ENCODE measurements at places on chromosomes 2 and 18.

DNA sequence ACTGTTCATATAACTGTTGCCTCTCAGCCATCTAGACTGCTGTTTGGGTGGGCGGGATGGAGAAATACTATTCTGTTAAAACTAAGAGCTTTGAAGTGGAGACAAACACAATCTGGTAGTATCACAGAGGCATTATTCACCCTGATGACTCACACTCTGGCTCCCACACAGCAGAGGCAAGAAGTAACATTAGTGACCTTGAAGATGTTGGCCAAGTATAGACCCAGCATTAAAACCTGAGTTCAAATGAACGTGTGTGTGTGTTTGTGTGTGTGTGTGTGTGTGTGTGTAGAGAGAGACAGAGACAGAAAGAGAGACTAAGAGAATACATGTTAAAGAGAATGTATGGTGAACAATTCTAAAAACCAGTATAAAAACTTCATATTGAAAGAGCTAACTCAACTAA is 22.5 kb upstream of the ACVR1 start:
- DNase-seq = peak; percentile 47

GRCh38 chr2:215951558-215951957 is 61.8 kb downstream of the MREG start:
- DNase-seq = no peak

DNA sequence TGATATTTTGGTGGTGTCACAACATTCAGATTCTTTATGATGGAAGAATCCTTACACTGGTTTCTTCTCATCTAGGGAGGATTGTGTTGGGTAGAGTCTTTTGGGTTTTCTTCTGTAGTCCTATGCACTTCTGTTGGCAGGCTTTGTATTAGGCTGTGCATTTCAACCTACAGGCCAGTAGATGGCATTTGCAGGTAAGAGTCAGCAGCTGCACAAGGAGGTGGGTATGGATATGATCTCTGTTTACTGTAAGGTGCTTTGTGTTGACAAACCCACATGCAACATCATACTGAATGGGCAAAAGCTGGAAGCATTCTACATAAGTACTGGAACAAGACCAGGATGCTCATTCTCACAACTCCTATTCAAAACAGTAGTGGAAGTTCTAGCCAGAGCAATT is 656.8 kb downstream of the METTL4 start:
- DNase-seq = no peak

DNA sequence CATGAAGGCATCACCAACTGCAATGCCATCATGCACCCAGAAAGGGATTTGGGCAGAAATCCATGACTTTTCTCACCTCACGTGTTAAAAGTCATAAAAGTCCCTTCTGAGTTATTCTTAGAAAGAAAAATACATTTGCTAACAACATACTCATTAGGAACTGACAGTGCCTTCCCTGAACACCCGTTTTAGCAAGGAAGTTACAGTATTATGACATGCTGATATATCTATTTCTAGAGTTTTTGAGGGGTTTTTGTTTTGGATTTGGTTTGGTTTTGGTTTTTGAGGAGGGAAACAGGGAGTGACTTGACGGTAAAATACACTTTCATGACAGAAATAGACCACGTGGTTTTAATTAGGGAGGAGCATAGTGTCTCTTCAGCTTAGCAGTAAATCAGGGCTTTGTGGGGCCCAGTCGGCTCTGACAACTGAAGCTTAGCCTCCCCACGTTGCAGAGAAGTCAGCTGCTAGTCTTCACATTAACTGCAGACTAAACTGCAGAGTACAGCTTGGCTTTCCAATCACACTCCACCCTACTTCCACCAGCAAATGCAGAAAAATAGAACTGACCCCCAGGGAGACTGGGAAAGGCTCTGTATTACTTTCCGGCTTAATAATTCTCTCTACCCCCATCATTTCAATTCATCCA is 141.4 kb downstream of the FAM124B start:
- no peak for DNase-seq

GRCh38 chr18:5461041-5461440 is 82.8 kb downstream of the EPB41L3 start:
- no peak for DNase-seq

DNA sequence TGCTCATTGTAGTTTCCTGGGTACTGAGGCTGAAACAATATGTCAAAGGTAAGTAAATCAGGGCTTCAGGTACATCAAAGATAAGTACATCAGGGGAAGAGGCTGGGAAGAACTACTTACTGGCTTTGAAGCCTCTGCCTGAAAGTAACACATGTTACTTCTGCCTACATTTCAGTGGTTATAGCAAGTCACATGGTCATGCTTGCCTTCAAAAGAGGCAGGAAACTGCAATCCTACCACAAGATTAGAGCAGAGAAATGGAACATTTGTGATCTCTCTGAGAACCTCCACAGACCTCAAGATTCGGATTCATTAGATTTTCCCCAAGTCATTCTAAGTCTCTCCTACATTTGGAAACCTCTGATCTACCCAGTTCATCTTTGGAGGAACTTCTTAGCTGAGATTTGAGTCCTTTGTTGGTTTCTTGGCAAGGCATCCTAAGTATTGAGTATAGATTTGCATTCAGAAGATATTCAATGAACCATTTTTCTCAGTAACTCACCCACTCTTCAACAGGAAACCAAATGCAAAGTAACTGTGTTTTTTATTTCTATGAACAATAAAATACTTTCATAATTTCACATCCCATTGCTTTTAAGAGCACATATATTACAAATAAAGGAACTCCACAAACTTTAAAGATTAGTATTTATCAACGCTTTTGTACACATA is 48.5 kb upstream of the CCDC195 start:
- DNase-seq = no peak

- DNase-seq = no peak
Measured at GRCh38 chr2:179511105-179511789, 246.6 kb upstream of the SESTD1 start.

DNA sequence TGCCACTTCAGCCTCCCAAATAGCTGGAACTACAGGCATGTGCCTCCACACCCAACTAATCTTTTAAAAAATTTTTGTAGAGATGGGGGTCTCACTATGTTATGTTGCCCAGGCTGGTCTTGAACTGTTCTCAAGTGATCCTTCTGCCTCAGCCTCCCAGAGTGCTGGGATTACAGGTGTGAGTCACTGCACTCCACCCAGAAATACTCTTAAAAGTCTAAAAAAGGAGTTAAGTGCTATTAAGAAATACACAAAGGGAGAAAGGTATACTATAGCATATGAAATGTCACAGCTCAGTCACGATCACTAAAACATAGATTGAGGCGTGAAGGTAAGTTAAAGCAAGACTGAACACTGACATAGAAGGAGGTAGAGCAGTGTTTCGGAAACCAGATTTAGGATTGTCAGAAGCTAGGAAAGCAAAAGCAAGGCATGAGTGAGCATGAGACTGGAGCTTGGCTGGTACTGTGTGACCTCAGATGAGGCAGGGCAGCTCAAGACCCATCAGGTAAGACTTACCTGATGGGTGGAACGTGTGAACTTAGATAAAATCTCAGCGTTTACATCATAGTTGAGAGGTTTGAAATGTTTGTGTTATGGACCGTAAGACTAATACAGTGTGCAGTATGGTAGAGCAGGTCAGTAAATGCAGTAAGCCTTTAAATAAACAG is 9.2 kb downstream of the CCNYL1 start:
- DNase-seq = no peak

DNA sequence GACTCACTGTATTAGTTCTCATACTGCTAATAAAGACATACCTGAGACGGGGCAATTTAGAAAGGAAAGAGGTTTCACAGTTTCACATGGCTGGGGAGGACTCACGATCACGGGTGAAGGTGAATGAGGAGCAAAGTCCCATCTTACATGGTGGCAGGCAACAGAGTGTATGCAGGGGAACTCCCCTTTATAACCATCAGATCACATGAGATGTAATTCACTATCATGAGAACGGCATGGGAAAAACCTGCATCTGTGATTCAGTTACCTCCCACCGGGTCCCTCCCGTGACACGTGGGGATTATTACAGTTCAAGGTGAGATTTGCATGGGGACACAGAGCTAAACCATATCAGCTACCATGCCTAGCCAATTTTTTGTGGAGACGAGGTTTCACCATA is 168.2 kb downstream of the NEDD4L start:
- no peak for DNase-seq

DNA sequence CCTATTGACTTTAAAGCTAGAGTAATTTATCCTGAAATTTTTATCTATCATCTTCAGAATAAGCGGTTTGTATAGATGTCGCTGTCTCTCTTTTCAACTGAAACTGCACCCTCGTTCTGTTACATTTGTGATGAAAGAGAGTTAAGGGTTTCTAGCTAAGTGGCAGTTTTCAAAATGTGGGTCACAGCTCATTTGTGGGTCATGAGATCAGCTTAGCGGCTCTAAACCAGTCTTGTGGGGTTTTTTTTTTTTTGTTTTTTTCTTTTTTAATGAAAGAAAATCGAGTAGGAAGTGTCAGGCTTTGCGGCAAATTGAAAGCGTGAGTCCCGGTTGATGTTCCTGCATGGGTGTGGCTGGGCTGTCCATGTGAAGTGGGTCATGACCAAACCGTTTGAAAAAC is 31.2 kb downstream of the SALL3 start:
- DNase-seq = no peak

DNA sequence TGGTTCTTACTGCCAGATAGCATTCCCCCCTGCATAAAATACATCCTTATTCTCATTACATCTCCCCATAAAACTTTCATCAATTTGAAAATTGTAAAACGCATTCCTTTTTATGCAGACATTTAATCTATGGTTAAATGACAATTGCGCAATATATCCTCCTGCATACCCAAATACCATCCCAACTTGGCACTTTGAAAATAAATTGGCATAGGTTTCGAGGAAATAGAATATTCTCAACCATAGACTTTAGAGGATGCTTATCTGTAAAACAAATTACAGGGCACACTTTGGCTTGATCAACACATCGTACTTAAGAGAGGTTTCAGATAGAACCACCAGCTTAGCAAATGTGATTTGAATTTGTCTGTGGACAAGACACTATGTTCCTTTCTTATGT is 31.0 kb upstream of the CAVIN2 start:
- DNase-seq = no peak

DNA sequence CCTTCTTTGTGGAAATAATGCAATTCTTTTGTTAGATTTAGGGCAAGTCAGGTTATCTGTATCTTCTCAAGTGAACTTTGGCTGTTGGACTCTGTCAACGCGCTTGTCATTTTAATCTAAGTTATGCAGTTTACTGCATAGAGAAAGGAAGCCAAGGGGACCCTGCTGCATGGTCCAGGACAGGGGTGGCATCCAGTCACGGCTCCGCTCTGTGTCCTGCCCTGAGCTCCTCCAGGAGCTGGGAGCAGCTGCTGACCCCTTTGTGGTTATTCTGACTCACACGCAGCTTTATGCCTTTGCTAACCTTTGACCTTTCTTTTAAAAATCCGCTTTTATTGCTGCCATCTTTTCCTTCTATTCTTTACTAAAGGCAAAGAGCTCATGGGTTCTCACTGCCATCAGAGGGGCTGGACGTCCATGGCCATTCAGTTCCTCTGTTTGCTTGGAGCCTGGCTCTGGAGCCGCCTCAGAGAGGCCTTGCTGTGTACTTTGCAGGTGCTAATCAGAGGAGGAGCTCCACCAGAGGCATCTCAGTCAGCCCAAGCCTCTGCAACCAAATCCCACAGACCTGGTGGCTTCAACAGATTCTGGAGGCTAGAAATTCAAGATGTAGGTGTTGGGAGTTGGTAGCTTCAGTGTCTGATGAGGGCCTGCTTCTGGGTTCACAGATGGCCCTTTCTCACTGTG is 39.3 kb downstream of the SNTG2 start:
- no peak for DNase-seq

DNA sequence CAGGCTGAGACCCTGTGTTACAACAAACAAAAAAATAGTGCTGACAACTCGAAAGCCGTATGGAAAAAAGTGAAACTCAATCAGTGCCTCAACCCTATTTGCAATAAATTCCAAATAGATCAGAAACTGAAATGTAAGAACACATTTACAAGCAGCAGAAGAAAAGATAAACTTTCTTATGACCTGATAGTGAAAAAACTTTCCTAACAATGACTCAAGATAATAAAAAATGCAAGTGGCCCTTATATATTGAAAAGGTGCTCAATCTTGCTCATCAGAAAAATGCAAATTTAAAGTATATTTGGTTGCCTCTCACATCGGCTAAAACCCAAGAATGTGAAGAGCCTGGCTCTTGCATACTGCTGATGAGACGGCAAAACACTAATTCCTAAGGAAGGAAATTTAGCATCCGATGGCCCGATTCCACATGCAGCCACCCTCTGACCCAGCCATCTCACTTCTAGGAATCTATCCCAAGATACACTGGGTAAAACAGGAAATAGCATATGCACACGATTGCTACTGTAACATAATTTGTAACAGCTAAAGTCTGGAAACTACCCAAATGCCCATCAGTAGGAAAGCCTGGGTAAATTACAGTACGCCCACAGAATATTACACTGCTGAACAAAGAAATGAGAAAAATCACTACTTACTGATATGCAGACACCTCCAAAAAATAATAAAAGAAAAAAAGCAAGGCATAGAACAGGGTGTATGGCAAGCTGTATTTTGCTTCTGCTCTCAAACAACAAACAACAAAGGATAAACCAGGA is 56.8 kb downstream of the HDLBP start:
- DNase-seq = no peak

DNA sequence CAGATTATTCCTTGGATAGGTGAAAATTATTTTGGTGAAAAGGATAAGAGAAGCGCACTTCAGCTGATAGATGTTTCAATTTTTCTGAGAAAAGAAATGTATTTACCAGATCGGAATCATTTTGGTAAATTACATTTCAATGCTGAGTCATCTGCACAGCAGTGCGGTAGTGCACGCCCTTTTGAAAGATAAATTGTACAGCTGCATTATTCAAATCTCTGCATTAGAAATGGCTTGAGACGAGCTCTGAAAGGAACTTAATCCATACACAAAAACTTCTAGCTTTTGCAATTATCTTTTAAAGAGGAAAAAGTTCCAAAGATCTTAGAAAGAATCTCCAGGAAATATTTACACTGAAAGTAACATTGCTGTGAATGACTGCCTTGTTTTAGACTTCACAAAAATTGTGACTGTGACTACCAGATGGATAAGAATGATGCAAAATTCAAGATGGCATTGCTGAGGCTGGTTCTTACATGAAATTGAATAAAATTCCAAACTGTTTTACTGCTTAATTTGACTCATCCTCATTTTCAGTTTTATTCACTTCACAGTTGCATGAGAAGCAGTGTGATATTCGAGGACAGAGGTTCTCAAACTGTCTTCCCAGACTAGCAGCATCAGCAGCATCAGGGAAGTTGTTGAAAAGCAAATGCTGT is 161.7 kb downstream of the RND3 start:
- DNase-seq = no peak

- no peak for DNase-seq
Measured at GRCh38 chr2:105315314-105315713, 14.2 kb downstream of the TGFBRAP1 start.

DNA sequence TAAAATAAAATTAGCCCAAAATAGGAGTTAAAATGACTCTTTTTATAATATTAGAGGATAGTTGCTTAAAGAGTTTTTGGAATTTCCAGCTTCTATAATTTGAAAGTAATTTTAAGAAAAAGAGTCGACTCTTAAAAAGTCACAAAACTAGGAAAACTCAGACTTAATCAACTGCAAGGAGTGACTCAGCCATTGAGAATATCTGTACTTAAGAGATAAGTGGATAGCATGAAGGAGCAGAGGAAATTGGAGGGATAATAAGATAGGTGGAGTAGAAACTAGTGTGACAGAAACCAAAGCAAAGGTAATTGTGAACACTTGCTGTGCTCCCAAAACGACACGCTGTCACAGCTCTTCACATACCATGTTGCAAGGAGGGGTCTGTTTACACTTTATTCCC is 8.4 kb downstream of the RSAD2 start:
- no peak for DNase-seq

GRCh38 chr2:33377048-33377447 is 99.4 kb upstream of the RASGRP3 start:
- DNase-seq = no peak

GRCh38 chr2:185807351-185807750 is 68.7 kb downstream of the FSIP2 start:
- no peak for DNase-seq
